Erythroblast (primary cell): ENCODE measurements at places on chromosomes 2 and 18.
A peak's percentile ranks its signal among the peaks of the same experiment; 100 is the strongest.

DNA sequence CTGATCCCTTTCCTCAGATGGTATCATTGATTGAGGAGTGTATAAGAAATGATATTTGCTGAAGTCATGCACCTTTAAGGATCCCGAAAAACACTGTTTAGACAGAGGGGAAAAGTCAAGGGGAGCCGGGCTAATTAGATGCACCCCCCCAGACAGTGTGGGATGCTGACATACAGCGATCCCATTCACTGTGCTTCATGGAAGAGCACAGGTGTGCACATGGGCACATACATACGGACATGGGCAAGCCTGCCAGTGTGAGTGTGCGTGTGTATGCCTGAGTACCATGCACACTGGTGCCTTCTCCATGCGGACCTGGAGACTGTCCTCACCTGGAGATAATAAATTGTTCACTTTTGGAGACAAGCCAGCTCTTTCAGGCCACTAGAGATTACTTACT is 22.6 kb downstream of the MEIS1 start:
- no peak for DNase-seq

DNA sequence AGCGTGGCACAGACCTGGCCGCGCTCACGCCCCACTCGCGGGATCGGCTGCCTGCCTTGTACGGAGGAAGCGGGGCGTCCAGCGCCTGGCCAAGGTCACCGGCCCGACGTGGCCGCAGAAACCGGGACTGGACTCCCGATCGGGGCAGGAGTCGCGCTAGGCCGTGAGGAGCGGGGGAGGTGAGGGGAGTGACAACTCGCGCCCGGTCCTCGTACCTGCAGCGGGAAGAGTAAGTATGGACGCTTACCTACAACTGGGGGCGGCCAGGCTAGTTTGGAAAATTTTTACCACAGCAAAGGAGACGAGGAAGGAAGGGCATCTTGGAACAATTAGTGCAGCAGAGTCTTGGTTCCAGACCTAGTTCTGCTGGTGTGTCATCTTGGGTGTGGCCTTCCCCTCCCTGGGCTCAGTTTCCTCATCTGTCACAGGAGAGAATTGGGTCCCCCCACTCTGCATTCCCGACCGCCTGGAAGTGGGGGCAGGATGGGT is 693 bp downstream of the UBE2F start:
- peak; percentile 57 for DNase-seq

DNA sequence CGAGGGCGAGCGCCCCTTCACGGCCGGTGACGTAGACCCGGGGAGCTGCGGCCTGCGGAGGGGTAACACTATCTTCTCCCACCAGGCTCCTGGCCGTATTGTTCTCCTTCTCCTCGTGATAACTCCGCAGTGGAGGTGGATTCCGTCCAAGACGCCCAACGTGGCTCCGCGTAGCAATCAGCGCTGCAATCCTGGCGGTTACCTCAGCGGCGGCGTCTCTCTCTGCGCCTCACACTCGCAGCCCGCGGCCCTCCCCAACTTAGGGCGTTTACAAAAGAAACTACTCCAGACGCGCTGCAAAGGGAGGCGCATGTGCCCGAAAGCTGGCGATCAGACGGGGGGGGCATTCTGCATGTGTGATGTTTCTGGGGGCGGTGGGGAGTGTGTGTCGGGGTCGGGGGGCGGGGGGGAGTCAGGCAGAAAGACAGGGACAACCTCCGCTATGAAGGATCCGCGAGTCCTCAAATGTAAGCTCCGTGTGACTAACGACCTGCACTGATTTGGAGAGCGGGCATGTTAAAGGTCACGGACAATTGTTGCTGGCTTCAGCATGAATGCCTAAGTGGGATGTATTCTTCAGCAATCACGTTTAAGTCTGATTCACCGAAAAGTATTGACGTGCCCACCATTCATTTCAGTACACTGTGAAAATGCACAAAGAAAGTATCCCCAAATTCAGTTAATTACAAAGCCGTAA is 1.3 kb upstream of the ZNF516 start:
- peak; percentile 92 for DNase-seq

GRCh38 chr2:76958749-76959148 is 563.4 kb downstream of the LRRTM4 start:
- DNase-seq, result no peak

- no peak for DNase-seq
Measured at GRCh38 chr2:66667301-66667700, 232.4 kb downstream of the MEIS1 start.

GRCh38 chr2:54897420-54898310 is 152.6 kb downstream of the RTN4 start:
- DNase-seq, result no peak

GRCh38 chr2:101815154-101815553 is 117.6 kb downstream of the MAP4K4 start:
- no peak for DNase-seq

- peak; percentile 60 for DNase-seq
Measured at GRCh38 chr2:43950383-43951008, 45.3 kb downstream of the LRPPRC start.

DNA sequence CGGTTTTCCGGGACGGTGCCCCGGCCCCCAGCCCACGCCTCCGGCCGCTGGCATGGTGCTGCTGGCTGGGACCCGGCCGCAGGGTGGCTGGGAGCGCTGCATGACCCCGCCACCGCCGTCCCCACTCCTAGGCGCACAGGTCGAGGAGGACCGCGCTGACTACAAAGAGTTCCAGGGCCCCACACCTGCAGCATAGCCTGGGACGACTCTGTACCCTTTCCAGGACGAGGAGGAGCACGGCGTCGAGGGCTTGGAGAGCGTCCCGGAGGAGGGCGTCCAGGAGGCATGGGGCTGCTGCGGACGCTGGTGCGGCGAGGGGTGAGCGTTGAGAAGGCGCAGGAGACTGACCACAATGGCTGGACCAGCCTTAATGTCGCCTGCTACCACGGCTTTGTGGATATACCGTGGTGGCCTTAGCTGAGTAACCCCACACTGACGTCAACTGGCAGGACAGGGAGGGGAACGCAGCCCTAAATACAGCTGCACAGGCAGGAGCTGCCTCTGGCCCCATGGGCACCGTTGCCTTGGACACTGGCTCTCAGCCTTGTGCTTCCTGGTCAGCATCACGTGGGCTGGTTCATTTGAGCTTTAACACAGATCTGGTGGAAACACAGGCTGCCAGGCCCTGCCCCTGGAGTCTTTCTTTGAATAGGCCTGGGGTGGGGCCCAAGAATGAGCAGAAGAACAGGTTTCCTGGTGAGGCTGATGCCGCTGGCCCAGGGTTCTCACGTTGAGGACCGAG is 40.9 kb upstream of the TRIM43B start:
- no peak for DNase-seq

GRCh38 chr2:42044939-42045338 is 2.9 kb upstream of the PKDCC start:
- DNase-seq, result no peak

DNA sequence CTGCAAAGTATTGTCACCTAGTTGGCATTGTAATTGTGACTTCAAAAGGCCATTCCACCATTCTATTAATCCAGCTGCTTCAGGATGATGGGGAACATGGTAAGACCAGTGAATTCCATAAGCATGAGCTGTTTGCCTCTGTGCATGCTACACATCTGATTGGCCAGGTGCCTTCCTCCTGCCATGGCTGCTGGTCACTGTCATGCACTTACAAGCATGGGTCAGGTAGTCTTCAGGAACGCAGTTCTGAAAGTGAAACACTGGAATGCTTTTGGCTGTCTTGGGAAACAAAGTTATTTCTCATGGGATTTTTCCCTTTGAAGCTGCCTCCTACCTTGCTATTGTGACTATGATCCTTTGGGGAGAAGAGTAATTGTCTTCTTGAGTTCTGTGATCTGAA is 267.6 kb downstream of the GBX2 start:
- DNase-seq, result no peak

DNA sequence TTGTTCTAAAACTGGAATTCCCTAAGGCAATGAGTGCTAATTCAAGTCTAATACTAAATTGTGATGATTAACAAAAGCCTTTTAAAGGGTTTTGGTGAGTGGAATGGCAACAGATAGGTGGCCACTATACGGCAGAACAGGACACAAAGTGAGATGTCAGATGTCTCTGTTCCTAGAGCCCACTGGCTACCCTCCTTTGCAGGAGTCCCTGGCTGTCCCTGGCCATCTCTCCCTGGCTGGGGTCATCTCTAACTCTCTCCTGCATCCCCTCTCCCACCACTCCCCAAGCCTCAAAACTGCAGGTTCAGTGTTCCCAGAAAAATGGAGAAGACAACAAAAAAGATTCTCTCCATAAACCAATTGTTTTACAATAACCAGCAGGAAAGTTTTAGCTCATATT is 79.2 kb downstream of the MDH1 start:
- no peak for DNase-seq

GRCh38 chr2:176583607-176584006 is 314.4 kb downstream of the MTX2 start:
- no peak for DNase-seq

DNA sequence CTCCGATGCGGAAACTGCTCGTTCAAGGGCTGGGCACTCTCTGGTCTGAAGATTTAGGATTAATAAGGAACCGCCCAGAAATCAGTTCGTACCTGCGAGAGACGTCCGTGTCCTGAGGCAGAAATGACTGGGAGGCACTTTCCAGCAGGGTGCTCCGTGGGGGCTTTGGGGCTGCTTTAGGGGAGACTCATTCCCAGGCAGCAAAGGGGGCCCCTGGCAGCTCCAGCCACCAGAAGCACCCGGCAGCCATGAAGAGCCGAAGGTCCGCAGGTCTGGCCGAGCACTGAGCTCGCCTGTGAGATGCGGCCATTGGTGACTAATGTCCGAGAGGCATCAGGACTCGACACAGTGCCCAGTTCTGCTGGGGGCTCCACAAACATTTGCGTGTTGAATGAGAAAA is 20.9 kb downstream of the KCNG2 start:
- DNase-seq, result no peak

GRCh38 chr2:193482557-193482956 is 1287.8 kb upstream of the TMEFF2 start:
- no peak for DNase-seq

DNA sequence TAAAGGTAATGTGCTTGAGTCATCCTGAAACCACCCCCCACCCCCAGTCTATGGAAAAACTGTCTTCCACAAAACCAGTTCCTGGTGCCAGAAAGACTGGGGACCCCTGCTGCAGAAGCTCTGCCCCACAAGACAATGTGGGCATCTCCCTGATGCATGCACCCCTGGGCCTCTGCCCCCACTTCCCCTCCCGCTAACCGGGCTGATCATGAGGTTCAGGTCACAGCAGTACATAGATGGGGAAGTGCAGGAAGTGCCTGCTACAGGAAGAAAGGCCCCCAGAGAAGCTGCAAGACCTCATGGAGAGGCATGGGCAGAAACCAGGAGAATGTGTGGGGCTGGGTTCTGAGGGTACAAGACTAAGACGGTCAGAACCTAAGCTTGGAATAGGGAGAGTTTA is 243.4 kb upstream of the ID2 start:
- DNase-seq, result no peak

- no peak for DNase-seq
Measured at GRCh38 chr2:15736396-15737180, 144.9 kb downstream of the DDX1 start.

GRCh38 chr2:61074100-61074499 is 8.4 kb downstream of the SANBR start:
- no peak for DNase-seq

DNA sequence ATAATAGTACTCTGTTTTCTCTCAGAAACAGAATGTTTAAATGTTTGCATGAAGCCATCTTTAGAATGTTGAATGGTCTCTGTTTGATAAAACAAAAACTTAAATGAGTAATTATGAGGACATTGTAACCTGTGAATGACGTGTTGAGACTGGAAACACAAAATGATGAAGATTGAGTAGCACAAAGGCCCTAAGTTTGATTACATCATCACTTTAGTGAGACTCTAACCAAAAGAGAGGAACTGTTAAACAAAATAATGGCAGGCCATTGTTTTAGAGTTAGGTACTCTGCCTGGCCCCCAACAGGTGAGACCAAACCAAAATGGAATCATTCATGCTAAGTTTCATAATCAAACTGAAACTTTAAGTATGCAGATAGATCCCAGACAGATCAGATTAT is 1561.7 kb upstream of the SLC39A10 start:
- no peak for DNase-seq

DNA sequence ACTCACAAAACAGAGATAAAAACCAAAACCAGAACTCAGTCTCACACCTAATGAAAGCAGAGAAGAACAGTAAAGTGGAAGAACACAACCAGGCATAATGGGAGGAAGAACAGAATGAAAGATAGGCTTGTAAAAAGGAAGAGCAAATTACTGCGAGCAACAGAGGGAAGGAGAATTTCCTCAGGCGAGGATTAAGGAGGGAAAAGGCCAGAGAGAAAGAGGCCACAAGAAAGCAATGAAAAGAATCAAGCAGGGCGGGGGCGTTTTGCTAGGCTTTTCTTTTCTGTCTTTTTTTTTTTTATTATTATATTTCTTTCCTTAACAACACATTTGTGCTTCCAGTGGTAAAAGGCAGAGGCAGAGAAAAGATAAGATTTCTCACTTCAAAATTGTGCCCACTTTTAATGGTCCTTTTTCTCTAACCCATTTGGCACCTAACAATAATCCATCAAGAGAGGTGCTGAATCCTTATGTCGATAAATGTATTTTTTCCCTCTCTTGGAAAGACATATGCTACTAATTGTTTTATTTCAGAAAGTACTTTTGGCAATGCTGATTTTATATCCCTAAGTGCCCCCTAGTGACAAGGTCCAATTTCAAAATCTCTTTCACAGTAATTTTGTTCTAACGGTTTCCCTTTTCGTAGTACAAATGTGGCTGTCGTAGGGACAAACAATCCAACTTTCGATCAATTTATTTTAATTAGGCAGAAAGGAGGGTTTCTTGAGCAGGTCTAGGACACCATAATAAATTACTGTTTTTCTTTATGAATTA is 138.7 kb upstream of the AQP4 start:
- DNase-seq, result no peak

DNA sequence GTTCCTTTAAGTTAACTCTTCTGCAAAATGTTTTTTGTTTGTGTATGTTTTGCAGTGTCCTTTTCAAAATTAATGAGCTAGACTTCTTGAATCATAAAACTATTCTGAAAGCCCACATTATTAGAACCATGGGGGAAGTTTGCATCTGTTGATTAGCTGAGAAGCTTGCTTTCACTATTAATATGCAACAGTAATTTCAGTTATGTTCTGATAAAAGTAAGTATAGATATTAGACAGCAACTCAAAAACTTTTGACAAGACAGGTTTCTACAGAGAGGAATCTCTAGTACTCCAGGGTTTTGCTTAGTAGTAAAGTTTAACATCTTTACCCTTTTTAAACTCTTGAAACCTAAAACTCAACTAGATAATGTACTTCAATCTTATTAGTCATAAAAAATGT is 147.8 kb downstream of the UBE2E3 start:
- DNase-seq, result no peak
